ENCODE measurements at places on chromosomes 2 and 18.

GRCh38 chr2:767440-767839, 90.2 kb upstream of the TMEM18 start:
- DNase-seq = no peak

DNA sequence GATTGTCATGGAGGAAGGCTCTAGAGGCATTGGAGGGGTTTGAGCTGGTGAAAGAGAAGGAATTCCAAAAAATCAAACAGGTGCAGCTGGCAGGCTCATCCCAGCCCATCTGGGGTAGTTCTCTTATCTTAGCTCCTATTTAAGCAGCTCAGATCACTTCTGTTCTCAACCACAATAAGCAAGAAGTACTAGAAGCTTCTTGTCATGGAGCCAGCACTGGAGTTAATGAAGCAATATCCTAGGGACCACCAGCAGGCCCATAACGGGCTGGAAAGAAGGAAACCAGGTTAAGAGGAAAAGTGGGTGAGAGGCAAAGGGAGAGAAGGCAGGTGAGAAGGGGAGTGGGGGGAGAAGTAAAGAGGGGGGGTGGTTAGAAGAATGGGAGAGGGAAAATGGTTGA, 100.7 kb upstream of the ZFP36L2 start:
- DNase-seq = no peak

GRCh38 chr2:227238238-227239237, 74.1 kb downstream of the COL4A3 start:
- DNase-seq = peak; percentile 34

GRCh38 chr2:27353762-27354596, 2.6 kb downstream of the GTF3C2 start:
- DNase-seq = no peak

GRCh38 chr18:59908799-59909198, 9.0 kb downstream of the PMAIP1 start:
- DNase-seq = no peak

DNA sequence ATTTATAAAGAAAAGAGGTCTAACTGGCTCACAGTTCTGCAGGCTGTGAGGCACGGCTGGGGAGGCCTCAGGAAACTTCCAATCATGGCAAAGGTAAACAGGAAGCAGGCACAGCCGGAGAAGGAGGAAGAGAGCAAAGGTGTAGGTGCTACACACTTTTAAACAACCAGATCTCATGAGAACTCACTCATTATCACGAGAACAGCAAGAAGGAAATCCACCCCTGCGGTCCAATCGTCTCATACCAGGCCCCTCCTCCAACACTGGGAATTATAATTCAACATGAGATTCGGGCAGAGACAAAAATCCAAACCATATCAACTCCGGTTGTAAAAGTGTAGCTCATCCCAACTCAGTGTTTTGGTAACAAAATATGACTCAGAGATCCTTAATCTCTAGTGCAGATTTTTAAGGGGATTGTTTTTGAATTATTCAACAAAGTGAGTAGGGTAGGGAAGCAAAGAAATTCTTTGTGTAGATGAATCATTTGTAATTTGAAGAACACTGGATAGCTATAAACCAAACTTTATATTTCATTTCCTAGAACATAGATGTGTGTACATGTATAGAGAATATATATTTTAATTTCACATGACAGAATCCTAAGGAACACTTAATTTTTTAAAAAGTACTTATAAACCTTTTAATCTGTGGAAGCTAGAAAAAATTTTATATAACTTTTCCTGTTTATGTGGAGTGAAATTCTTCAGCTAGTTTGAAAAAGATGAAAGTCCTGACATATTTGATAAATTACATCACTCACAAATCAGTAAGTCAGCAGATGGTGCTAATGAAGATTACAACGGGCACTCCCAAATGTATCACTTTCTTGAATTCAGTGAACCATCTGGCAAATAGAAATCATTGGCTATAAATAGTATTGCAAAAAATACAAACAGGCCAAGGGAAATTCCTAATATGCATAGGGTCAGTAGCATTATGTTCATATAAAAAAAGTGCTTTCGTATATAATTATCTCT, 130.1 kb downstream of the OLA1 start:
- DNase-seq = no peak

DNA sequence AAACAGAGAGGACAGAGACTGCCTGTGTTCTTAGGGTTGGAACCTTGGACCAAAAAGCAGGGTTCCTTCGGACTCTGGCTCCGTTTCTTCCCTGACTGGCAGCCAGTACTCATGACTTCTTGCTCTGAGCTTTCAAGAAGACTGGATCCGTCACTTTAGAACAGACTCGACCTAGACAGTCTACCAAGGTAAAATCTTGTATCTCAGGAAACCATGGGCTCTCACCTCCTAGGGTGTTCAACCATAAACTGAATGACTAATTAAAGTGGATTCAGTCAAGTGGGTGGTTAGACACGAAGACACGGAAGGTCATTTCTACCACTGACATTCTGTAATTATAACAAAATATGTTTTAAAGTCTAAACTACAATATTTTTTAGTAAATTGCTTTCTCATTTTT, 153.8 kb upstream of the SLC39A10 start:
- DNase-seq = no peak

DNA sequence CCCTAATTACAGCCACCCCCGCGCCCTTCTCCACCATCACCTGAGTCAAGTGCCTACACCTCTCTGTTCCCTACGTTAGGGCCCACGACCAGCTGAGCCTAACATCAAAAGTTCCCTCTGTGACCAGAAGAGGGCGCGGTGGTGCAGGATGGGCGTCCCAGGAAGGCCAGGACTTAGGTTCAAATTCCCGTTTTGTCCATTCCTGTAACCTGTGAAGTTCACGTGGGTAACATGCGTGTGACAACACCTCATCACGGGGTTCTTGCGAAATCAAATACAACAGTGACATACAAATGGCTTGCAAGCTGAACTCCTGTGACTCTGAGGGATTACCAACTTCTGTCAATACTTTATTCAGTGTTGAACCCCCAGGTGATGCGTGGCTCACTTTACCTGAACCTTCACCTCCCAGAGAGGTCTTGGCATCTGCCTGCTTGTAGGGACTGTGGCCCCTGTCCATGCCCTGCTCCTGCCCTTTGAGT, 207.9 kb downstream of the ARL4C start:
- DNase-seq = peak; percentile 57

- DNase-seq = no peak
Measured at GRCh38 chr18:23941791-23942190, 72.8 kb upstream of the TTC39C start.

DNA sequence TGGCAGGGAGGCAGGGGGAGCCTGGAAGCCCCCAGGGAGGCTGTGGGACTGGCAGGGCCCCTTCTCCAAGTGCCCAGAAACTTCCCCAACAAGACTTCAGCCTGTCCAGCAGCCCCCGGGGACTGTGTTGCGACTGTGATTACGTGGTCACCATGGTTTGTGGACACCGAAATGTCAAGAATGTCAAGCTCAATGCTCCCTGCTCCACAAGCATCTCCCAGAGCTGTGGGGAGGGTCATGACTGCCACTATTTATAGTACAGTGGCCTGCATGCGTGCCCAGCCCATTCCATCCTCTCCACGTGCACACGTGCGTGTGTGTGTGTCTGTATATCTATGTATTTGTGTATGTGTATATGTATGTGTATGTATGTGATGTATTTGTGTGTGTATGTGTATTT, 93.8 kb upstream of the MBOAT2 start:
- no peak for DNase-seq

GRCh38 chr18:31402026-31402373, 25.4 kb downstream of the DSG4 start:
- DNase-seq = no peak

DNA sequence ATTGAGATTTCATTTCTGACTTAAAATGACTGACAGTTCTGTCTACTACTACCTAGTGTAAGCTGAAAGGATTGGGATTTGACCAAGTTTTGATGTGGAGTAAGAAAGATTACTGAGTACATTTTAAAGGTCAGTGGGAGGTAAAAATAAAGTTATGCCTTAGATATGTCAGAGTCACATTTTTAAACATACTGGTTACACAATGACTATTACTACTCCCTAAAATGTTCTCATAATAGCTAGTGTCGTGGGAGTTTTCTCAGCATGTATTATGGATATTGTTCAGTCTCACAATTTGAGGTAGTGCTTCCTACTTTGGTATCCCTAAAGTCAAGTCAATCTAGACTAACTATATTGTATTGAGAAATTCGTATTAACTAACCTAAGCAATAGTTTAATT, 1092.5 kb downstream of the LRP1B start:
- no peak for DNase-seq

DNA sequence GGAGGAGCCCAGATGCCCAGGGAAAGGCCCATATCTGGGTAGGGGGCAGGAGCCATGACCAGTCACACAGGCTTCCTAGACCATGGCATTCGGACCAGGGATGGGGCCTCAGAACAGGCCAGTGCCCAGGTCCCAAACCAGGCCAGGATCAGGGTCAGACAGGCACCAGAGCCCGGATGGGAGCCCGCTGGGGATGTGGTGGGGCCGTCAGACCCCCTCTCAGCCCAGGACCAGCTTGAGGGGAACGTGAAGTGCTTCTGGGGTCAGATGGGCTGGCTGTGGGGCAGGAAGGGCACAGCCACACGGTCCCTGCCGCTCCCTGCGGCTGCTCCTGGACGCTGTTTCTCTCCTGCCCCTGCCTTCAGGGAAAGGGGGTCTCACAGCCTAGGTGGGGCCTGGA, 39.1 kb downstream of the SNED1 start:
- DNase-seq = no peak

GRCh38 chr2:121245913-121246312, 39.1 kb downstream of the TFCP2L1 start:
- DNase-seq = no peak

GRCh38 chr2:121239969-121240368, 45.0 kb downstream of the TFCP2L1 start:
- no peak for DNase-seq

DNA sequence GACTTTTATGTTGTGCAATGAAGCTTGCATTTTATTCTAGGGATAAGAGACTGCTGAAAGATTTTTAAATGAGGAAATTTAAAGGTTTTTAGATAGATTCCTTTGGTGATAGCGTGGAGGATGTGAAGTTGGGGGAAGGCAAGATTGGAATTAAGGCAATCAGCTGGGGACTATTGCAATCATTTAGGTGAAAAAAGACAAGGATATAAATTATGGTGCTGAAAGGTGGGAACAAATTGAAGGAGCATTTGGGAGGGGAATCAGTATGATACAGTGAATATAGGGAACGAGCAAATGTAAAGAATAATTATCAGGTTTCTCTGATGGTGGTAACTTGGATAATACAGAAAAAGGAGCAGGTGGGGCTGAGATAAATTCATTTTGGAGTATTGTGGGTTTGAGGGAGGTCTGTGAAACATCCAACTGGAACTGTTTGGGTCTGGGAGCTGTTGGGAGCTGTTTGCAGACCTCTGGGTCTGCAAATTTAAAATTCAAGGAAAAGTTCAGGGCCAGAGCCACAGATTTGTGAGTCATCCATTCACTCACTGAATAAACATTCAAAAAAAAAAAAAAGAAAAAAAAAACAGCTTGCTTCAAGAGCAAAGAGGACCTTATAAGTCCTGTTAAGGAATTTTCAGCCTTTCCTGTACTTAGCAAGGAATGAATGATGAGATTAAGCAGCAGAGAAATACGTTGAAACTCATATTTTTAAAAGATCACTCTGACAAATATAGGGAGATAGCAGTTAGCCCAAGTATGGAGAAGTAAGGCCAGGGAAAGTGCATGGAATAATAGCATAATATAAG, 257.5 kb upstream of the FN1 start:
- DNase-seq = no peak

- no peak for DNase-seq
Measured at GRCh38 chr18:27558388-27559155, 373.5 kb upstream of the CHST9 start.

DNA sequence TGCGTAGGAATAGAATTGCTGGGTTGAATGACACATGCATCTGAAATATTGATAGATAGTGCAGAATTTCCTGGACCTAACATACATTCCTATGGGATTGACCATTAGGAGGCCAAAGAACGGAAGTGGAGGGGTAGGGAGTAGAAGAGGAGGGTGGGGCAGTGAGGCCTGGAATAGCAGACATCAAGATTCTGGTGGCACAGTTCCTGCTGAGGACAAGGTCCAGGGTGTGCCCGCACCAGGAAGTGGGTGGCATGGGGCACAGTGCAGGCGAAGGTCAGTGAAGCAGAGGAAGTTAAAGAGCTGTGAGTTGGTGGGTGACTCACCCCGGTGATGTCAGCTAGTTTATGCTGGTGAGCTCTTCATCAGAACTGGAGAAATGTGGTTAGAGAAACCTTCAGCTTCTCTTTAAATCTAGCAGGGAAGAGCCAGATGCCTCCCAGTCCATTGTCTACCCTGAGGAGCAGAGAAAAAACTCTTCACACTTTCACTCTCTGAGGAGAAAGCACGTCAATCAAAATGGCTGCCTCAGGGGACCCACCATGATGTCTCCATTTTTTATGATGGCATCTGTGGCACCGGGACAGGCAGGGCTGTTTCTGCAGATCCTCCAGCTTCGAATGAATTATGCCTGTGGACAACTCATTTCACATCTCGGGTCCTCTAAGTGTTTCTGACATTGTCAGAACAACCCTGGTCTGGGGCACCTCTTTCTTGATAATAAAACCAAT, 55.9 kb upstream of the CTLA4 start:
- DNase-seq = peak; percentile 55

DNA sequence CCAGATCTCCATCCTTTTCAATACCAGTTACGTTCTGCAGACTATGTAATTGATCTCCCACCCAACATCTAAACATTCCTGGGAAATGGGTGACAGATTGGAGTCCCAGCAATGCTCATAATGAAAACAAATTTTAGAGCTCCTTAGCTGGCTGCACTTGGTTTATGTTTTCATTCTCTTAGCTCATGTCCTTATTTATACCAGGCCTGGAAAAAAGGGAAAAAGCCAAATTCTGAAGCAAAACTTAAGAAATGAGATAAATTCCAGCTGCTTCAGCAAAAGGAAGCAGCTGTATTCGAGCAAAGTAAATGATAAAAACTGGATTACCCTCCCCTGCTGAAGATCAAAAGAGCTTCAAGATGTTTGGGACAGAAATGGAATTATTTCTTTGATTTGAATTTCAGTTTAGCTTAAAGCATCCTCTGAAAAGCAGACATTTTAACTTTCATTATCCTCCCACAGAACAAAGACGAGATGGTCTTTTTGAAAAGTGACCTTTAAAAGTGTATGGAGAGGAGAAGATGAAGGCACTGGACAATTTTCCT, 196.5 kb upstream of the THUMPD2 start:
- no peak for DNase-seq
